ENCODE measurements at places on chromosomes 7 and 10. TPM values are rescaled to one million over a fixed set of nuclear protein-coding genes. Genes with fewer than 3 reads are reported as not detected.

DNA sequence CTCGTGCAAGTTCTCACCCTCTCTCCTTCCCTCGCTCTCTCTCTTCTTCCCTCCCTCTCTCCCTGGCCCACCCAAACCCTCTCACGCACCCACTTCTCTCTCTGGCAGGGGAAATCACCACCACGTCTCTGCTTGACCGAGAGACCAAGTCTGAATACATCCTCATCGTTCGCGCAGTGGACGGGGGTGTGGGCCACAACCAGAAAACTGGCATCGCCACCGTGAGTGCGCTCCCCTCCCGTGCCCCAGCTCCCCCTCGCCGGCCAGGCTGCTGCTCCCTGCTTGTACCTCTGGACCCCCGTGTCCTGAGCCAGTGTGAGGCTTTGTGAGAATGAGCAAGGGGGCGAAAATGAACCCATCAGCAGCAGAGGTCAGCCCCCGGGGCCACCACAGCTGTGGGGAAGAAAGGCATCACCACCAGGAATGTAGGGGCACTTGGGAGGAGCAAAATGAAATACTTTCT lies 25.5 kb downstream of the C10orf105 start:
- DNase-seq: no peak

DNA sequence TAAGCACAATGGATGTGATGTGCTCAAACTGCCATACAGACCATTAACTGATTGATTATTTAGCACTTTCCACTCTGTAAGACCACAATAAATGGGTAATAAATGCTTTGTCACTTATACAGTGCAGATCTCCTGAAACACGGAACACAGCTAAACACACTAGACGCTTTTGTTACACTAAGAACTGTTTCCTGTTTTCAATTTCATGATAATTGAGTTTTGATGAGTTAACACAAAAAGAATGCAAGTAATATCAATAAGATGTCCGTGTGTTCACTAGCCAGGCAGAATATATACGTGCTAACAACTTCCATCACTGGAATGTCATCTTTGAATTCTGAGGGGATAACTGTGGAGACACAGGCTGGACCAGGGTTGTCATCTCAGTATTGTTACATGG lies 178.8 kb downstream of the SKAP2 start:
- no peak for DNase-seq

GRCh38 chr7:102991540-102992214 lies 78.9 kb downstream of the LRRC17 start:
- DNase-seq: no peak

GRCh38 chr7:34652809-34653208 lies 5.2 kb upstream of the NPSR1 start:
- DNase-seq: no peak

- DNase-seq: no peak
Measured at GRCh38 chr10:17684537-17684936, 40.6 kb downstream of the STAM start.

Gene ICA1
- total RNA-seq: 34.2 TPM

Gene HOXA11
- total RNA-seq: not detected

- no peak for DNase-seq
Measured at GRCh38 chr7:92740134-92740533, 96.2 kb downstream of the CDK6 start.

Gene HOXA13
- total RNA-seq: not detected

Gene RAB19
- 2.1 TPM for total RNA-seq

- no peak for DNase-seq
Measured at GRCh38 chr7:43559171-43559945, 23.6 kb upstream of the STK17A start.

DNA sequence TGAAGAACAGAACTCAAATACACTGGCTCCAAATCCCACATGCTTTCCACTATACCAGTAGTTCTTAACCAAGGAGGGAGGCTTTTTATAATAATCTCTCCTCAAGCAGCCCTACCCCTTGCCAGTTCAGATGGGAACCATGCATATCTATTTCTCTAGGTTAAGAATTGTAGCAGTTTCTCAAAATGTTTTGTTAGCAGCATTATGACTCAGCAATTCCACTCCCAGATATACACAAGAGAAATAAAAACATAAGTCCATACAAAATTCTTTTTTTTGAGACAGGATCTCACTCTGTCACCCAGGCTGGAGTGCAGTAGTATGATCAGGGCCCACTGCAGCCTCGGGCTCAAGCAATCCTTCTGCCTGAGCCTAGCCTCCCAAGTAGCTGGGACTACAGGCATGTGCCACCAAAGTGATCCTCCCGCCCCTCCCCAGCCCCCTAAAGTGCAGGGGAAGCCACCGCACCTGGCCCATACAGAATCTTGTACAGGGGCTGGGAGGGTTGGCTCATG lies 18.1 kb downstream of the YWHAG start:
- DNase-seq: no peak

DNA sequence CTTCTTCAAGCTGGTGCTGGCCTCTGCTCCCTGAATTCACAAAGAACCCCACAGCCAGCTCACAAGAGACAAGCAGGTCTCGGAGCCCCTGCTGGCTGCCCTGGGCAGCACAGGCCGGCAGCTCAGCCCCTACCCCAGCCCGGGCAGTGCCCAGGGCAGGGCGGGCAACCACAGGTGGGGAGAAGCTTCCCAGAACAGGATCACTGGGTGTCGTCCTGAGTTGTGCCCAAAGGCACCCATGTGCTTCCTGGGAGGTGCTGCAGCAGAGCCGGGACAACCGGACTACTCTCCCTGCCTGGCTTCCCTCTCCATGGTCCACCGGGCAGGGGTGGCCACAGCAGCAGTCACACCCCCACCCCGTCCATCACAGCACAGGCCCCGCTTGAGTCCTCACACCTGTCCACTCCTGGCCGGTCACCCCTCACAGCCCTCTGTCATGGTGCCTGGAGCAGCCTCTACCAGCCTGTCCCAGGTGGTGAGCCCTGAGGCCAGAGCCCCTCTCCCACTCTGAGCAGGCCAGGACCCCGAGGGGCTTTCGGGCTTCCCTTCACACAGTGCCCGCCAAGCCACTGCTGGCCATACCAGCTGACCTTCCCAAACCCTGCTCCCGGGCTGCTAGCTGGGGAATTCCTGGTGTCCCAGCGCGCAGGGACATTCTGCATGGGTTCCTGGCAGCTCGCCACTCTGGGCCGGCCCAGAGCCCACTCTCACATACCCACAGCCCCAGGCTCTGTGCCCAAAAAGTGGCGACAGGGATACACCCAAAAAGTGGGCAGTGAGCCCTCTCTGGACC lies 3.1 kb downstream of the RASGEF1A start:
- DNase-seq: no peak

DNA sequence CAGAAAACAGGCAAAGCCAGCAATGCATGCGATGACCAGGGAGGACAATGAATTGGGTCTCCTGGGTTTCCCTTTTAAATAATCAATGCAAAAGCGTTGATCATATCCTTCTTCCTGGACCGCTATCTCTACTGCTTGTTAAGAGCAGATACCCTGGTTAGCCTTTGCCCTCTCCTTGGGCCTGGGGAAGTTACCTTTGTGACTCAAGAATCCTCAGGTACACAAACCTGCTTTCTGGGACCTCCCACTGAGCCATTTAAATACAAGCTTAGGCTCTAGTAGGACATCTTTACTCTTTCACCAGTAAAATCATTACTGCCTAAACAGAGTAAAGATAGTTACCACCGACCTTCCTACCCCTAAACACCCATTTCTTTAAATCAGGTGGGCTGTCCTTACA lies 173.9 kb downstream of the WNT2 start:
- no peak for DNase-seq

Gene UFSP1
- 1.5 TPM for total RNA-seq

Gene IKZF1
- total RNA-seq: 235 TPM

GRCh38 chr10:88012641-88013040 lies 149.2 kb downstream of the PTEN start:
- DNase-seq: no peak

GRCh38 chr10:131871673-131872005 lies 29.2 kb upstream of the PPP2R2D start:
- peak; percentile 49 for DNase-seq

DNA sequence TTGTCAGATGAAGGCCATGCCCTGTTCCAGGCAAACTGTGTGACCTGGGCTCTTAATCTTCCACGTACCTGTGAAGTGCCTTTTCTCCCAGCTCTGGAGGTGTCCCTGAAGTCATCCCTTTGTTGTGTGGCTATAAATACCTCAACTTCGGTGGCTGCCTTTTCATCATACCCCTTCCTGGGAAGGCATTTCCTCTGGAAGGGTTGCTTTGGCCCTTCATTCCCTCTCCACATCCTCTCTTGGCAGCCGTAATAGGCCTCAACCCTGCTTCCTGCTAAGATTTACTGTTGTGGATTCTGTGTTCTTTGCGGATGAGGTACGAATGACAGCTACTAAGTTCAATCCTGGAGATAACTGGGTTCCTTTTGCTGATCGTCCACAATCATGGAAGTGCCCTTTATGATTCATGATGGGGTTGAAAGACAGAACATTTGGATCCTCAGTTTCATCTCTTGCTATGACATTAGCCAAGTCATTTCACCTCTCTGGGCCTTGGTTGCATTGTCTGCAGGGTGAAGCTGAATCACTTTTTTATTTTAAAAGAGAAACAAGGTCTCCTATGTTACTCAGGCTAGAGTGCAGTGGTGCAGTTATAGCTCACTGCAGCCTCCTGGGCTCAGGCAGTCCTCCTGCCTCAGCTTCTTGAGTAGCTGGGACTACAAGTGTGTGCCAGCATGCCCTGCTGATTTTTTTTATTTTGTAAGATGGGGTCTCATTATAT lies 23.6 kb downstream of the FKBP6 start:
- DNase-seq: peak; percentile 4

GRCh38 chr10:112173206-112173605 lies 10.4 kb downstream of the GPAM start:
- DNase-seq: no peak

Gene STAM
- total RNA-seq: 24.5 TPM

DNA sequence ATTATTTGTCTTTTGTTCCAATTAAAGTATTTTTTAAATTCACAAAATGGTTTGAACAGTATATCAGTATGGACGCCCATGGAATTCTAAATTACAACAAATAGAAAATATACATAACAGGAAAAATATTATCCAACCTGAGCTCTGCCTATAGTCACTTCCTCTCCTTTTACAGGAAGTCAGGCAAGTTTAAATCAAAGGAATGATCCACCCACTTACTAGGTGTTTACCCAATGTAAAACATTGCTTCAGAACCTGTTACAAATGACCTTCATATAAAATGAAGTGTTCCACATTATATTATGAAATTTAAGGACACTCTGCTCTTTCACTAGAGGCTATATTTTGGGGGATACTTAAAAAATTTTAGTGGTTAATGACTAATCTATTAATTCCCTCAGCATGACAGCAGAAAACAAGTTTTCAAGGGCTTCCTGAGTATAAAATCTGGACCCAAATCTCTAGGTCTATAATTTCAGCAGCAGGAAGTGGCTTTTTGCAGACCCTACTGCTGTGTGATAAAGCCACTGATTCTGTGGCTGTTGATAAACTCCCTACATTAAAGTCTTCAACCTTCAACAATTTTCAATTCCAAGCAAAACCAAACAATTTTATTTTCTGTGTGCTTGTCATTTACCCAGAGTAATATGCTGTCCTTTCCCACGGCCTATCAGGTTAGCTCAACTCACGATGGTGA lies 722.6 kb downstream of the GATA3 start:
- no peak for DNase-seq

DNA sequence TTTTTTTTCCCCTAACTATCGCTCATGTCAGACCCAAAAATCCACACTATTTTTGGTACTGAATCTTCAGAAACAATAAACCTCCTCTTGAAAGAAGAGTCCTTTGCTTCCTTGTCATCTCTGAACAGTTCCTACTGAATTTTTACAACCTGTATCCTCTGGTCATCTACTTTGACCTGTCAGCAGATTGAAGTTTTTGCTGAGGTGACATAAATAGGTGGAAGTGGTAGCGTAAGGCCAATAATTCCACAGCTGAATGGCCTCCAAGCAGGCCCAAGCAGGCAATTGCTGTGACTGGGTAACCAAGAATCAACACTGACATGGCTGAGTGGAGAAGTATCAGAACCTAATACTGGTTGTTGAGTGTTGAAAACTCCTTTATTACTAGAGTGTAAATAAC lies 117.4 kb upstream of the MAGI2 start:
- no peak for DNase-seq

DNA sequence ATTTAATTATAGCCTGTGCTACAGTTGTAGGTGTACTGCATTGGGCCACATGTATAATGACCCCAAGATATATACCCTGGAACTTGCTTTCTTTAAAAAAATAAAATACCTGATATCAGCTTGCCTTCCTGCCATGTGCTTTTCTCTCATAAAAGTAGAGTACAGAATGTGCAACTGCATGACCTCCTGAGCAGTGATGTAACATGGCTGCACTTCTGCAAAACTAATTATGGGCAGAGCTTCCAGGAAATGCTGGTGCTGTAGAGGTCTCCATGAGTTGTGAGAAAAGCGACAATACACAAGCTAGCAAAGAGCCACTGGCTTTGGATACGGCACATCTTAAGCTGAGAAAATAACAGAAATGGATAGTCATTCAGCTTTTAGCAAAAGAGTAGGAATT lies 6.5 kb upstream of the ERLIN1 start:
- no peak for DNase-seq

Gene FMC1
- total RNA-seq: 4.3 TPM

Gene NT5C3A
- total RNA-seq: 48.7 TPM

- no peak for DNase-seq
Measured at GRCh38 chr7:80215734-80216133, 81.1 kb downstream of the GNAI1 start.

DNA sequence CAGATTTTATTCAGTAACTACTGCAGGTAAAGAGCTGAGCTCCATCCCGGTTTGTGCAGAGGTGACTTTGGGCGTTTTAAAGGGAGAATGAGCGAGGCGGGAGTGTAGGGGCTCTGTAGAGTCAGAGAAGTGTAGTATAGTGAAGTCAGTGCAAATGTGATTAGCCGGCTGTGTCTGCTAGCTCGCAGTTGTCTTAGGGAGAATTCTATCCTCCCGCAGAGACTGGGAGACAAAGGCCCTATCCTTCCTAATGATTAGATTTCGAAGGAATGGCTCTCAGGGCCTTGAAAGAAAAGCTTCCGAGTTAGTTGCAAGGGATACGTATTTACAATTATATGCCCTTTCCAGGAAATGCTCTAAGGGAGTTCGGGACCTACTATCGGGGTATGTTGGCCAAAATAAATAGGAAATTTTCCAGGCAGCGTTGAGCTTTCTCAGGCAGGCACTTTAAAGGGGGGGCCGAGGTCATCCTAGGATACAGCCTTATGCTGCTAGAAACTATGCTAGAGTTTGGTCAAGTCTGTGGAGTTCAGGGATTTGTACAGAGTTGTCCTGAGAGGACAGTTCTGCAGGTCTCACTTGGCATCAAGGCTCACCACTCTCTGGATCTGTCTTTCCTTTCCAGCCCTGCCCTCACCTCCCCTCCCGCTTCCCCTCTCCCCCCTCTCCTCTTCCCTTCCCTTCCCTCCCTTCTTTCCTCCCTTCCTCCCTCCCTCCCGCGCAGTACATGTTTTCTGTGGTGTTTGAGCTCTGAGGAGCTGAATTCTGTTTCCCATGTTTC lies 825 bp downstream of the MRPL32 start:
- DNase-seq: no peak

GRCh38 chr7:77476871-77477270 lies 60.2 kb upstream of the PTPN12 start:
- no peak for DNase-seq

Gene PRDX3
- total RNA-seq: 77.5 TPM
